ENCODE measurements at places on chromosomes 6 and 20. TPM values are rescaled to one million over a fixed set of nuclear protein-coding genes. Genes with fewer than 3 reads are reported as not detected.

GRCh38 chr20:38007526-38007925, 25.7 kb downstream of the TTI1 start:
- no peak for DNase-seq
- H3K36me3 ChIP-seq: peaks cover 15% of the 10 kb centered on the region
- no peak overlapping the region for H3K4me3 ChIP-seq
- peaks cover 2% of the 10 kb centered on the region for H3K4me1 ChIP-seq
- H3K27me3 ChIP-seq: no peaks in the 10 kb centered on the region

DNA sequence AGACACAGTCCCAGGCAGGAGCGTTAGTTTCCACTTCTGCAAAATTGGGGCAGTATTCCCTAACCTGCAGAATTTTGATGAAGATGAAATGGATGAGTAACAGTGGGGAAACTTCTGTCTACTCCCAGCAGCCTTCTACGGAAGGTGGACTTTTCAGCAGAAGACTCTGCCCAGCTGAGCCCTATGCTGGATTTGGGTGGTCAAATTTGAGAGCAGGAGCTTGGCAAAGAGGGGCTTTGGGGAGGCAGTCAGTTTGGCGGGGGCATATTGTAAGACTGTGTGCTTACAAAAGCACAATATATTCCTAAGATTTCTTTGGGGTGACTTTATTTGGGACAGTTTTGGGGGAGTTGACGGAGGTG, 5.4 kb upstream of the SDCBP2 start:
- H3K4me3 ChIP-seq: no peak overlapping the region
- H3K27ac ChIP-seq: no peak overlapping the region
- H3K4me1 ChIP-seq: peaks cover 2% of the 10 kb centered on the region
- no peaks in the 10 kb centered on the region for H3K27me3 ChIP-seq

Gene RUNX2
- total RNA-seq: 25.3 TPM

Gene LRRC73
- total RNA-seq: 0.40 TPM

Gene VSX1
- not detected for total RNA-seq

Data from osteocyte (in vitro differentiated cells).